Activated CD4-positive, CD25-positive, alpha-beta regulatory T cell treated with anti-CD3 and anti-CD28 coated beads, Interleukin-2, amount 50 U/mL, for 72 hours (primary cell): ENCODE measurements at places on chromosomes 2 and 18.

GRCh38 chr2:232505856-232506255 lies 14.3 kb upstream of the PRSS56 start:
- no peak for DNase-seq

DNA sequence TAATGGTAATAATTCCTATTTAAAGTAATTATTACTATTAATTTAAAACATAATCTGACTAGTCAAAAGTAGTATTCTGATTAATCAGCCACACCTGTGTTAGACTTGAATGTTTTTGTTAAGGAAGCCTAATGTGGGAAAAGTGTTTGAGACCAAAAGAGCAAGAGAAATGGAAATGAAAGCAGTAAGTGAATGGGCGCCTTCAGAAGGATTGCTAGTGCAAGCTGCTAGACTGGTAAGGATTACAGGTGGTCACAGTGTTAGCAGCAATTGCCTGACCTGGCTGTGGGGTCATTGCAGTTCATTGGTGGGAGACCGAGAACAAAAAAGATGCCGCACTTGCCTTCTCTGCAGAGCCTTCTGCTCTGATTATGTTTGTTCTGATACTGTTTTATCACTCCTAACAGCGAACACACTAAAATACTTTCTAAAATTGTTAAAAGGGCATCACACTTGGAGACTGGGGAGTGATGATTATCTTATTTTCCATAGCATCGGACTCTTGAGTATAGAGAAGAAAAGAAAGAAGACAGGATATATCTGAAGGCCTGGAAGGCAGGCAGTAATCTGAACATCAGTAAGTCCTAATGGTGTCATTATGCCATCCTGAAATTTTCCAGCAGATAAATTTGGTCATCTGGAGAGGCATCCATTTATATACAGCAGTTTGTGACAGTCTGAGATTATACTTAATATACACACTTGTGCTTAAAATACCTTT lies 5.8 kb downstream of the SOCS6 start:
- DNase-seq, result no peak

DNA sequence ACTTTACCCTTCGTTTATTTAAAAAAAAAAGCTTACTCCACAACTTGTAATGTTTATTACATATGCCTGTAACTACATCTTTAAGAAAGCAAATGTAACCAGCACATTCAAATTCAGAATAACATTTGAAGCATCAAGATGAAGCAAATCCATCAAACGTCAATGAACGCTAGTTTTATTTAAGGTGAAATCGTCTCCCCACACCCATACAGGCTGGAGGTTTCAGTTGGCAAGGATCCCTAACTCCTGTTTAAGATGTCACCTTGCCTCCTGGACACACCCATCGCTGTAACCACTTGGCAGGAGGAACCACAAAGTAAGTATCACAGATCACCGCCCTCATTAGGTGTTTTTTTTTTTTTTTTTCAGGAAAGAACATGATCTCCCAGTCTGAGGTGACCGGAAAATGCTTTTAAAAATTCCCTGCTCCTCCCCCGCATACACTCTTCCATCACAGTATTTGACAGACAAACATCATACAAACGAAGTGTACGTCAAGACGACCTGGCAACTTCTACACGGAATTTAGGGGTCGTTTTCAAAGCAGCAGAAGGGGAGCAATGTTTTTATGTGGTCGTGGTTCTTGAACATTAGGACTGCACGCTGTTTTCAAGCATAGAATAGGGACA lies 19.7 kb upstream of the STPG4 start:
- no peak for DNase-seq

DNA sequence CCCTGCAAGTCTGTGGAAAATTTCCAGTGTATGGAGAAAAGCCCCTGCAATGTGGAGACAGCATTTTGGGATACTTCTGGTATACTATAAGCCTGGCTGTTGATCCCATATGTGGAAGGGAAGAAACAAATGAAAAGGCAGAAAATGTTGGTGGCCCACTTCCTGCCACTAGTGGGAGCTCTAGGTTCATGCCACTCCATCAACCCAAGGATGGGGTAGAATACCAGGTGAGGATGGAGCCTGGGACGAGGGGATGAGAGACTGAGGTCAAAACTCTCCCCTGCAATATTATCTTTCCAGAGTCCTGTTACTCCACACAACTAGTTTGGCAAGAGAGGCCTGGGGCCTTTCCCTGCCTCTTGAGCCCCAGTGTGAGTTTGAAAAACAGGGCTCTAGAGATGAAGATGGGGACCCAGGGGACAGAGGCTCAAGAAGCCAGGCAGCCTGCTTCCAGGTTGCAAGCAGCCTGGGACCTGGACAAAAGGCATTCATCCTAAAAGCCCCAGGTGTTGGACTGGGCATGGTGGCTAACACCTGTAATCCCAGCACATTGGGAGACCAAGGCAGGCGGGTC lies 31.9 kb downstream of the BMP10 start:
- DNase-seq, result no peak

DNA sequence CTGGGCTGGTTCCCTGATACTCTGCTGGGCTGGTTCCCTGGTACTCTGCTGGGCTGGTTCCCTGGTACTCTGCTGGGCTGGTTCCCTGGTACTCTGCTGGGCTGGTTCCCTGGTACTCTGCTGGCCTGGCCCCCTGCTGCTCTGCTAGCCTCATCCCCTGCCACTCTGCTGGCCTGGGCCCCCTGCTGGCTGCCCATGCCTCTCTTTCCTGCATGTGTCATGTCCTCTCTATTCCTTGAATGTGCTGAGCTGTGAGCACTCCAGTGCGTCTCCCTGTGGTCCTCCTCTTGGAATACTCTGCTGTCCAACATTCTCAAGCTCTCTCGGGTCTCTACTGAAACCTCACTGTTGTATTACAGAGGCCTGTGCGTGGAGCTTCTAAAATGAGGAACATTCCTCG lies 216.3 kb downstream of the RNF144A start:
- no peak for DNase-seq

DNA sequence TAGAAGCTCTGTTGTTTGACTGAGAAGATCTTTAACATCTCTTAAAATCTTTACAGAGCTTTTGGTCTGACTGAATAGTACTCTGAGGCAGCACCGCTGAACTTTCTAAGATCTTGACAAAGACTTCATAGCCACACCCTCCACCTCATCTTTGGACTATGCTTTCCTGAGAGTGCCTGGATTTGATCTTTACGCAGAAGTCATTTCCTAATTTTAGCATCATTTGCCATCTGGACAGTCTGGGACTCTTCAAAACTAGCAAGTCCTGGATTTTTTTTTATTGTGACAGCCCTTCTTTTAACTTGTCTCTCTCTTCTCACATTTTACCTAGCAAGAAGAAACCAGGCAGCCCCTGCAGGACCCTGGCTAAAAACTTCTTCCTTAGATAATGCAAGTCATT lies 188.8 kb downstream of the CTIF start:
- DNase-seq, result no peak

DNA sequence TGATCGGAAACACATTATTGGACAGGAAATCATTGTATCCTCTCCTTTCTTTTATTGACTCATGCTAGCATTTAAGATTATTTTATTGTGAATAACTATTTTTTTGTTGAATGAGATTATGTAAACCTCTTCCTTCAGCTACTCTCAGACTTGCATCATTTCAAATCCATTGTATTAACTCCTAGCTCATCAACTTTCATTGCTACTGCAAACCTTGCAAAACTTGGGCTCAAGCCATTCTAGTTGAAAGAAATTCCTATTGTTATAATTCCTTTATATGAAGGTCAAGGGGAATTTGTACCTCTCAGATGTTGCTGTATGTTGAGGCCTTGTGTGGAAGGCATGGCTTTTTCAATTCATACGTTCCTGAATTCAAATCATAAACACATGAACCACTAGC lies 1764.6 kb downstream of the SUCLG1 start:
- DNase-seq, result no peak

DNA sequence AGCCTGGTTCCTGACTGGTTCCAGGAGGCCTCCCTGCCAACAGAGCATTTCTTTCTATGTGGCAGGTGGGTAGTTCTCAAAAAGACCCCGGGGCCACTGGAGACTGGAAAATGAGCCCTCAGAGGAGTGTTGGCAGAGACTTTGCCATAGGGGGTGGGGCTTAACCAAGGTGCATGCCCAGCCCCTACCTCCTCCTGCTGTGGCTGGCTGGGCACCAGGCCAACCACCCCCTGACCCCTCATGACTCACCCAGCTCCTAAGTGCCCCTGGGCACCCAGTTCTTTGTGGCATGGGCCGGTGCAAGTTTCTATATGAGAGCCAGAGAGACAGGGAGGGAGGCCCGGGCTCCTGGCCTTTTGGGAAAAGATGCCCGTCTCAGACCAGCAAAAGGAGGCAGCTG lies 98.2 kb upstream of the SMAD2 start:
- DNase-seq, result no peak

DNA sequence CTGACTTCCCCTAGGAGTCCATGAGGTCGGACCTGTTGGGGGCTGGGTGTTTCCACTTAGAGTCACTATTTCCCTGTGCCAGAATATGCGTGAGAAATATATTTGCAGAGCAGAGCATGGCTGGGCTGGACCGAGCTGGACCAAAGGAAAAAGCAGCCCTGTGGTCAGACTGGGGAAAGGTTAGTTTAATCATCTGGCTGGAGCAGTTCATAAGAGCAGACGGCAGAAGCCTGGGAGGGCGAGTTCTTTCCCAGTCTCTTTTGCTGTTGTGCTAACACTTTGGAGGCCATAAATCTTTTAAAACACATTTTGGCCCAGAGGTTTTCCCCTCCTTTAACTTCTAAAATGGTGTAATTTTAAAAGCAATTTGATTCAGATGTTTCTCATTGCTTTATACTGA lies 66.5 kb downstream of the GLI2 start:
- DNase-seq, result no peak

- DNase-seq, result no peak
These were observed 699.9 kb downstream of the DSC3 start for GRCh38 chr18:30342675-30343074.

DNA sequence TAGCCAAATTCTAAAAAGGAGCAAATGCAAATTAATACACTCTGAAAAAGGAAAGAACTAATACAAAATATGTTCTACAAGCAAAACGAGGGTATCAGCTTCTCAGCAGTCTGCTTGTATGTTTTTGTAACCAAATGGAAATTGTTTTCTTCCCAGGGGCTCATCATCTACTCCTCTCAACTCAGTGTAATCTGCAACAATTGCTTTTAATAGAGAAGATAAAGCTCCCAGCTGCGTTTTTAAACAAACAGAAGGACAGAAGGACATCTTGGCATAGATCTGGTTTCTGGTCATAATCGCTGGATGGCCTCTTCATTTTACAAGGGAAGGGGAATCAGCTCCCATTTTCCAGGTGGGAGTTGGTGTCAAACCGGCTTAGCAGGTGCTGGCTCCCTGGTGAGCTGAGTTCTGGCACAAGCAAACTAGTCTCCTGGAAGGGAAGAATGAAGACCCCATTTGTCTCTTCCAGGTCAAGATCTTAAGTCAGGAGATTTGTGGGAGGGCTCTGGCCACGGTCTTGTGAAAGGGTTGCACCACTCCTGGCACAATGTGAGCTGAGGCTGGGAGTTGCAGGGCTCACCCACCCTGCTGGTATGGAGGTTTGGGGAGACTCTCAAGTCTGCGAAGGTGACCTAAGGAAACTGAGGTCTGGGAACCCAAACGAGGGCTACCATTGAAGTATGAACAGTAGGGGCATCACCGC lies 41.6 kb downstream of the NPPC start:
- DNase-seq, result no peak

GRCh38 chr2:147543056-147543455 lies 301.8 kb upstream of the ACVR2A start:
- DNase-seq, result no peak

- DNase-seq, result no peak
These were observed 27.9 kb downstream of the RIF1 start for GRCh38 chr2:151437630-151438029.

- no peak for DNase-seq
These were observed 73.7 kb downstream of the LRATD1 start for GRCh38 chr2:14706201-14706600.

DNA sequence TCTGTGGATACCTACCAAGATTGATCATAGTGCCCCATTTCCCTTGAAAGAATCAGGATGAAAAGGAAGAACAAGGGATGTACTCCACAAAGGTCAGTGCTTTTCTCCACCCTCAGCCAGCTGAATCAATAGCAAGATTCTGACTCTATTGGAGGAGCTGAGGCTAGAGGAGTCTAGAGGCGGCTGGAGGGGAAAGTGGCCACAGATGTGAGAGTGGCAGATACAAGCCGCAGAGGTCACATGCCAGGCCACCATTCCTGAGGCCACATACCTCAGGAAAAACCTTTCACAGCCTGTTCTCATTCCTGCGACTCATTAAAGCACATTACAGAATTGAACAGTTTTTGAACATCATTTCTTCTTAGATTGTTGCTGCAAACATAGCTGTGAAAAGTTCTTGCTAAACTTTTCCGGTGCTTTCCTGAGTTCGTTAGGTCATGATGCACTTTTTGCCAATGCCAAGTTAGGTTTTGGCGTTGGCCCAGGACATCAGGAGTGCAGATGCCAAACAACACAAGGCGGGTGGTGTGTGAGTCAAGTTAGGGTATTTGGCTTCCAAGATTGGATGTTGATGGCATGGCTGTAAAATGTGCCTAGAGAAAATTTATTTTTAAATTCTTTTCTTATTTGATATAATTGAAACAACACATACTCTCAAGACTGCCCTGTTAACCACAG lies 160.7 kb upstream of the SP5 start:
- no peak for DNase-seq

DNA sequence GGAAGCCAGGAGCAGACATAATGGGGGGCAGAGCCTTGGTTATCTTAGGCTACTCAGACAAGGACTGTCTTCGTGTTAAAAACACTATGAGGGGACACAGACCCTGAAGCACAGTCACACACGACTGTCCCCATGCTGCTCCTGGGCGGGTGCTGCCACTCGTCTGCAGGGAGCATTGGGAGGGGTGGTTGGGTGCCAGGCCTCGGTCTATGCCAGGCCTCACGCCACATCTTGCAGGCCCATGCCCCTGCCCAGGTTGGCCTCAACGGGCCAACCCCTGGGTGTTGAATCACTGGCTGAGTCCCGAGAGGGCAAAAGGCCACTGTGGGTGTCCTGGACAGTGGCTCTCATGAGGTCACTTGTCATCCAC lies 97.9 kb downstream of the USP40 start:
- no peak for DNase-seq

DNA sequence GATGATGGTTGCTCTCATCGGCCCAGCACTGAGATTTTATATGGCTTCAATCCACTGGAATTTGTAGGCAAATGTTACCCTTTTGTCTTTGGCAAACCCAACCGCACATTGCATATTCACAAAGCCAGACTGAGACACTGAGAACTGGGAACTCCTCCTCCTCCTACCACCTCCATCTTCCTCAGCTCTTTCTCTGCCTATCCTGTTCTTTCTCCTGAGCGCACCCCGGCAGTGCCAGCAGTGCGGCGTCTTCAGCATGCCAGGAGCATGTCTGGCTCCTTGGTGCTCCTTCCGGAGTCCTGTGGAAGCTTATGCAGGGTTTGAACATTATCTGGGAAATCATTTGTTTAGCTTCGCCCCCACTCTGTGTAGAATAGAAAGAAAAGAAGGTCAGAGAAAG lies 50.8 kb downstream of the TRIB2 start:
- no peak for DNase-seq

DNA sequence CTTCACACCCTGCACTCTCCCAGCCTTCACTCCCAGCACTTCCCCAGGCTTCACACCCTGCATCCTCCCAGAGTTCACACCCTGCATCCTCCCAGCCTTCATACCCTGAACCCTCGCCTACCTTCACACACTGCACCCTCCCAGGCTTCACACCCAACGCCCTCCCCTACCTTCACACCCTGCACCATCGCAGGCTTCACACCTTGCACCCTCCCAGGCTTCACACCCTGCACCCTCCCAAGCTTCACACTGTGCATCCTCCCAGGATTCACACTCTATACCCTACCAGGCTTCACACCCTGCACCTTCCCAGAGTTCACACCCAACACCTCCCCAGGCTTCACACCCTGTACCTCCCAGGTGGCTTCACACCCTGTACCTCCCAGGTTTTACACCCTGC lies 448.7 kb upstream of the MYT1L start:
- no peak for DNase-seq
